ENCODE measurements at places on chromosomes 4 and X.
A peak's percentile ranks its signal among the peaks of the same experiment; 100 is the strongest.

DNA sequence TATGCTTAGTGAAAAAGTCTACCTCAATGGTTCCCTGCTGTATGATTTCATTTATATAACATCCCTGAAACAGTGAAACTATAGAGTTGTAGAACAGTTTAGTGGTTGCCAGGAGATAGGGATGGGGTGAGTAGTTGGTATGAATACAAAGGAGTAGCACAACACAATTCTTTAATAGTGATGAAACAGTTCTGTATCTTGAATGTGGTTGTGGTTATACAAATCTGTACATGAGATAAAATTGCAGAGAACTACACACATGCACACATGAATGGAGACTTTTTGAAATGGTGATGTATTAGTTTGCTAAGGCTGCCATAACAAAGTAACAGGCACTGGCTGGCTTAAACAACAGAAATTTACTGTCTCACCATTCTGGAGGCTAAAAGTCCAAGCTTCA is 677.1 kb downstream of the ADGRL3 start:
- DNase-seq, result no peak

- DNase-seq, result peak; percentile 17
Measured at GRCh38 chrX:56728752-56729151, 291 bp upstream of the NBDY start.

DNA sequence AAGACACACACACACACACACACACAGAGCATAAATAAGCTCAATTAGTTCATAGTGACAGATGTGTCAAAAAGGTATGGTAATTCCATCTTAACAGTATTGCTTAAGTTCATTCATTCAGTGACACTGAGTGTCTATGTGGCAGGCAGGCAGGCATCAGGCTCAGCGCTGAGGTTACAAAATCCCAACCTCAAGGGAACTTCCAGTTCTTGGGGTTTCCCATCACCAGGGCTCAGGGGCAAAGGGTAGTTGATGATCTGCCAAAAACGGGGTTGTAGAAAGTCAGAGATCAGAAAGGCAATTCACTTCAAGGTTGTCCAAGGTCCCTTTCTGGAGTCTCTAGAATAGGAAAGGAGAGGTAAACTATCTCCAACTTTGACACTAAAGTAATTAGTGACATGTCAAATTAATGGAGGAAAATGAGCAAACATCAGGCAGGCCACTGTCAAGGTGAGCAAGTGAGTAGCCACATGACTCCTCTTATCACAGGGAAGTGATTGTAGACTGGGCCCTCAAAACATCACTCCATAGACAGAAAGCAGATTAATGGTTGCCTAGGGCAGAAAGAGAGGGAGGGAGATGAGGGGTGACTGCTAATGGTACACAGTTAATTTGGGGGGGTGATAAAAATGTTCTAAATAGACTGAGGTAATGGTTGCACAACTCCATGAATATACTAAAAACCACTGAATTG is 41.8 kb downstream of the GPC4 start:
- no peak for DNase-seq

DNA sequence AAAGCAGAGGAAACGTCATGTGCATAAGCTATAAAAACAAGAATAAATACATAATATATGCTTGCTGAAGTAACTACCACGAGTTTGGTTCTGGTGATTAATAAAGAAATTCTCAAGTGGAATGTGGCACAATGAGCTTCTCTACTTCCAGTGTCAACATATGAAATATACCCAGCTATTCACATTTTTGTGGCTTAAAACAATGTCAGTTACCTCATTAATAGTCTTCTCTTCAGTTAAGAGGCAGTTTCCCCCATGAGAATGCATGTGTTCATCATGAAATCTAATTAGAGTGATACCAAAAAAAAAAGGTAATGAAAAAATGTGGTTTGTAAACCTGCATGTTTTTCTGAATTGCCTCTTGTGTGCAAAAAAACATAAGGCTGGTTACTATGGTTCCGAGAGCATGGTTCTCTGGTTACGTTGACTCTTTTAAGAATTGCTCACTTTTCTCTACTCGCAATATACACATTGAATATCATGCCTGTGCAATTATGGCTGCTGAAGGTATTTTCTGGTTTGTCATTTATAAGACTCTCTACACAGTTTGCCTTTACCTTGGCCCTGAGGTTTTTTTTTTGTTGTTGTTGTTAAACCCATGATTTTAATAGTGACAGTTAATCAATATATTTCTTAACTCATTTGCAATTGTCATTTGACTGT is 108.2 kb downstream of the PCDH7 start:
- DNase-seq, result no peak

DNA sequence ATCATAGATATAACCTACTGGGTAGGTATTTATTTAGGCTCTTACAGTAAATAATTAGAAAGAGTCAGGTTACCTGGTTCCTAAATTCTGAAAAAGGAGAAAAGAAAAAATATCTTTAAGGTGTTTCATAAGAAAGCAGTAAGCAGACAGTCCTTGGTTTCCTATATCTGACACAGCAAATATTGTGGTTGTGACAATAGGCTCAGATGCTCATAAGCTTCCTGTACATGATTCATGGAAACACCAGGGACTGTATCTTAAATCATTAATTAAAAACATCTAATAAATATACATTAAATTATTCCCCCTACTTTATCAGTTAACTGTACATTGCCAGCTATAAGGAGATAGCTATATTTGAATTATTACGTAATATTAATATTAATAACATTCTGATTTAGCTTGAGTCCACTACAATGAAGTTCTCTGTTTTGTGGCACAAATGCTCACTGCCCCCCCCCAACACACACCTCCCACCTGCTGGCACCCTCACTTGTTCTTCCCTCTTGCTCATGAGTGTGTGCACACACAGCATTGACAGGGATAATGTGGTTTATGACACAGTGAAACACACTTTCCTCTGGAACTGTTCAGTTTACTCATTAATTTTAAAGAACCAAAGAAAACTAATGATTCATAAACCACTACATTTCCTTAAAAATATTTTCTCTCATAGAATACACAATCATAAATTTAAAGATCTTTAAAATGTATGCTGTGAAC is 187.4 kb downstream of the NR3C2 start:
- DNase-seq, result no peak

DNA sequence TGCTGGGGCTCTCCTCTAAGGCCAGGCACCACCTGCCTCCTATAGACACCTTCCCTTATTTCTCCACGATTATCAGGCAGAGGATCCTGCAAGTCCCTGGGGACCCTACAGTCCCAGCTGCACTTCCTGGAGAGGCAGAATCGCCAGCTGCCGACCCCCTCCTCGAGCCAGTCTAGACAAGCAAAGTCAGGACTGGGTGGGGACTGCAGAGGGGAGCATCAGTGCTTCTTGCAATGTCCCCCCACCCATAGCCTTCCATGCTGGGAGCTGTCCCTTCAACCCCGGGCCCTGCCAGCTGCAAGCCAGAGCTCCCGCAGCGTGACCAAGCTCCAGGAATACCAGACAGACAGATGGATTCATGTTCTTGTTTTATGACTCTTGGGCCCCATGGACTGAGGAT is 1.4 kb upstream of the CRMP1 start:
- DNase-seq, result no peak

DNA sequence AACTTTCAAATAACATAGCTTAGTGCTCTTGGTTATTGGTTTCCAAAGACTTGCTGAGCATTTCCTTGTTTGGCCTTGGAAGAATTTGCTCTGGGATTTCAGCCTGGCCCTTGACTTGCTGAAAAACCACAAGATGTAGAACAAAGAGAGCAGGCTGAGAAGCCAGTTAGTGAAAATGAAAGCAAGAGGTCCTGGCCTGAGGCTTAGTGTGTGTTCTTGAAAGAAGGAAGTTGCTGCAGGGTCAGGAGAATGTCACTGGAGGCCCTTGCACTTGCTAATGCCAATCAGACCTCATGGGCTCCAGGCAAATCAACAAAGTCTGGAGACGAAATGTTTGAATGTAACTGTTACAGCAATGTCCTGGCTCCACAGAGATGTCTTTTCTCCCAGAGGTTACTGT is 79.4 kb downstream of the SYNPO2 start:
- DNase-seq, result peak; percentile 1

DNA sequence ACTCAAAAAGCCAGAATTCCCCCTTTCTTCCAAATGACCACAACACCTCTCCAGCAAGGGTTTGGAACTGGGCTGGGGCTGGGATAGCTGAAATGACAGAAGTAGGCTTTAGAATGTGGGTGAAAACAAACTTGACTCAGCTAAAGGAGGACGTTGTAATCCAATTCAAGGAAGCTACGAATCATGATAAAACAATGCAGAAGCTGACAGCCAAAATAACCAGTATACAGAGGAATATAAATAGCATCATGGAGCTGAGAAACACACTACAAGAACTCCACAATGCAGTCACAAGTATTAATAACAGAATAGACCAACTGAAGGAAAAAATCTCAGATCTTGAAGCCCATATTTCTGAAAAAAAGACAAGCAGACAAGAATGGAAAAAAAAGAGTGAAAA is 95.8 kb upstream of the TET2 start:
- no peak for DNase-seq

DNA sequence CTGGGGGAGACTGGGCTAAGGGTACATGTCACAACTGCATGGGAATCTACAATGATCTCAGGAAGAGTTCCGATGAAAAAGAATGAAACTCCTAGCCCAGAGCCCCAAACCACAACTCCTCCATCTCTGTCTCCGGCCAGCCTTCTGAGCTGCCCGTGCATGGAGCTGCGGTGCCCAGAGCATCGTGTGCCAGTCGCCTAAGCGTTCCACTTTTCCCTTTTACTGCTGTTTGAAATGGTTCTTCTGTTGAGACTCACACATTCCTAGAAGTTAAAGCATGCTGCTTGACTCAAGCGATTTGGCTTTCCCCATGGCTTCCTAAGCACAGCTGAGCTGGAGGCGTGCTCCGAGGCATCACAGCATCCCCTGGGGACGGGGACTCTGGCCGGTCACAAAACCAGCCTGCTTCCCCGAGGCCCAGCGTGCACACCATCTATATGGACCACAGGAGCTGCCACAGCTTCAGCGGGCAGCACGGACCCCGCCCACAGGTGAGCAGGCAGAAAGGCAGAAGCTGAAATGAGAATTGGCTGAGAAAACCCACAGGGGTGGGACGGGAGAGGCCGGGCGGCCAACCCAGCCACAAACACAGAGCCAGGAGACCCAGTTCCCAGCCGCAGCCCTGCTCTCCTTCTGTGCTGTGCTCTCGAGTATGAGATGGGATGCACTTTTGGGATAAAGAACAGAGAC is 5.0 kb downstream of the CCNQ start:
- DNase-seq, result no peak

DNA sequence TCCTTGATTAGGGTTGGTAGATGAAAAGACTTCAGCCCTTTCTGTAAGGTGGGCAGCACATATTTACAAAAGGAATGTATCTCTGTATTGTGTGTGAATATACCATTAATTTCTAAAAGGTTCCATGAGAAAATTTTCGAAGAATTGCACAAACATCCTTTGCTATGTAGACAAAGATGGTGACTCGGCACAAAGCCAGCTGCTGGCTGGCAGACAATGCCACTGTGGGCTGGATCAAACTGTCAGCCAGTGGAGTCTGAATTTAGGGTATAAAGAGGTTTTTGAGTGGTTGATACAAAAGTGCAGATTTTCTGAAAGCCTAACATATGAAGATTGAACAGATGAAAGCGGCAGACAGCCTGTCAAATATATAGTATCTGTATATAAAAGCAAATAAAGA is 5.6 kb upstream of the TXK start:
- DNase-seq, result peak; percentile 50

- DNase-seq, result peak; percentile 47
Measured at GRCh38 chr4:40629401-40630334, at the start of gene RBM47. TSS of gene RBM47 (minus strand) at chr4:40629864. CDS start at chr4:40438893, 190,971 bp downstream.

GRCh38 chr4:180913750-180914149 is 1329.5 kb upstream of the TENM3 start:
- DNase-seq, result no peak

DNA sequence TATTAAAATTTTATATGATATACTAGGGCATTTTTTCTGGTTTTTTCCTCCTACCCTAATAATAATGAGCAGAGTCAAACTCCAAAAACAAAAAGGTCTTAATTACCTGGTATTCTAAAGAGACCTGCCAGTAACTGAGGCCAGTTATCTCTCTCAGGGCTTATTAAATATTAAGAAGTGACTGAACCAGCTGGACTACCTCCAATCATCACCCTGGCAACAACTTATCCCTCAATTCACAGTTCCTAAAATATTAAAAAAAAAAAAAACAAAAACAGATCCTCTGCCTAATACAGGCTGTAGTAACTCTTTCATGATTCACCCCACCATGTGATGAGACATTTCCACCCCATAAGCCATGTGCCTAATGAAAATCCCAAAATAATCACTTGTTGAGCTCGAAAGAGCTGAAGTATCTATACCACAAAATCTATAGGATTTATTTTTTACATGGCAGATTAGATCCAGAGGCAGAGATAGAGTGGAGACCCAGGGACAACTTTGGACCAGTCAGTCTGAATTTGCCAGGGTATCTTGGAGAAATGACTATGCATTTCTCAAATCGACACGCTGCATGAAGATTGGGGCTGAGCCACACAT is 698.0 kb downstream of the FAT4 start:
- no peak for DNase-seq

DNA sequence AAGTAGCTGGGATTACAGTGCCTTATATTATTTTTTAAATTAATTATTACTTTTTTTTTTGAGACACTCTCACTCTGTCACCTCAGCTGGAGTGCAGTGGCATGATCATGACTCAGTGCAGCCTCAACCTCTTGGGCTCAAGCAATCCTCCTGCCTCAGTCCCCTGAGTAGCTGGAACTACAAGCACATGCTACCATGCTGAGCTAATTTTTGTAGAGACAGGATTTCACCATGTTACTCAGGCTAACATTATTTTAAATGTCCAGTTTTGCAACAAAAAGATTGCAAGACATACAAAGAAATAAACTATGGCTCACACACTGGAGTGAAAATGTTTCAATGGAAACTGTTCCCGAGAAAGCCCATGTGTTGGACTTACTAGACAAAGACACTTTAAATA is 59.2 kb downstream of the MND1 start:
- DNase-seq, result no peak

GRCh38 chrX:15468036-15468435 is 25.1 kb downstream of the PIR start:
- DNase-seq, result no peak

DNA sequence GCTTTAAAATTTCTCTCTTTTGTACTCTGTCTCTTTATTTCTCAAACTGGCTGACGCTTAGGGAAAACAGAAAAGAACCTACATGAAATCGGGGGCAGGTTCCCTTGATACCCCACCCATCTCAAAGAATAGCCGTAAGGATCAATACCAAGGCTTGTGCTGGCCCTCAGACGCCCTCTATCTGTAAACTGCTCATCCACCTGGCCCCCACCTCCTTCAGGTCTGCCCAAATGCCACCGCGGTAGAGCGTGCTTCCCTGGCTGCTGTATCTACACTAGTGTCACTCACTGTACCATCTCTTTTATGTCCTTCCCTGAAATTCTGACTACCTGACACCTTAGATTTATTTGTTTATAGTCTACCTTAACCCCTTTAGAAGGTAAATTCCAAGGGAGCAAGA is 62.8 kb downstream of the SMIM20 start:
- no peak for DNase-seq

DNA sequence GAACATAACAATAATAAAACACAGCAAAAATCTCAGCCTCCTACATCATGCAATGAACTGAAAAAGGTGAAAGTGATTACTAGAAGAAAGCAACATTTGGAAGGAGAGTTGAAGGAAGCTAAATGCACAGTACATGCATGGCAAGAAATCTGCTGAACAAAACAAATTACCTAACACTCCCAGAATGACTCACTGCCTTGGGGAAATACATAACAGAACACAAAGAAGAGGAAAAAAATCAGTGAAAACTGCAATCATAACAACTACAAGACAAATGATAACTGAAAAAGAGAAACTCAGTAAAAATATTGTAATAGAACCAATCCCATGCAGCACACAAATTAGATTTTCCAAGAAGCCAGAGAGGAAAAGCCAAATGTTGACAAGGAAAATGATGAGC is 1513.2 kb downstream of the ARAP2 start:
- DNase-seq, result no peak
